ENCODE measurements at places on chromosomes 16 and 17.

GRCh38 chr16:68313116-68313515, 2.3 kb downstream of the PRMT7 start:
- peaks cover 8% of the 10 kb centered on the region for H3K36me3 ChIP-seq
- peaks cover 9% of the 10 kb centered on the region for H3K4me1 ChIP-seq
- no peaks in the 10 kb centered on the region for H3K27me3 ChIP-seq
- H3K4me3 ChIP-seq = no peak overlapping the region
- H3K27ac ChIP-seq = no peak overlapping the region

DNA sequence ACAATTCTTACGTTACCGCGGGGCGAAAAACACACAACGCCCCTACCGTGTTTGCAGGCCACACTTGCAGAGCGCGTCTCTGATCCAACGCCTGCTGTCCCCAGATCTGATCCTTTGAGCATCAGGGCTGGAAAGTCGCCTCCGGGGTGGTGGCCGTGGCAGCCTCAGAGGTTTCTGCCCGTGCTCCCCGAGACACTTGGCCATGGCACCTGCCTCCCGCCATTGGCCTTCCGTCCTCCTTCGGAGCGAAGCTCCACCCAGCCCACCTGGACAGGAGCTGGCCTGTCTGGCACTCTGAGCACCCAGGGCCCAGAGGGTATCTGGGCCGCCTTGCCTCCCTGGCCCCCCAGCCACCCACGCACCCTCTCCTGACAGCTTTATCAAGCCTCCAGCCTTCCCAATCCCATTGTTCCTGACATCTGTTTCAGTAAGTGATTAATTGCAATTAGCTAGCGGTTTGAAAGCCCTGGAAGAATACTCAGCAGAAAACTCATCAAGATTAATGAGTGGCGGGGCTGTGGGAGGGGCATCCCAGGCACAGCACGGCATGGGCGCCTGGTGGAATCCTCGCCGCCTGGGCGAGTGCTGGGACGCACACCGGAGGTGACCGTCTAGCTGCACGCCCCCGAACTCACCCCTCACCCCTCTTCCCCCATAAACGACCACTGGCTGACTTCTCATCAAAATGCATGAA, 181.5 kb upstream of the GSE1 start:
- H3K27ac ChIP-seq = no peak overlapping the region
- no peaks in the 10 kb centered on the region for H3K36me3 ChIP-seq
- H3K27me3 ChIP-seq = no peaks in the 10 kb centered on the region
- peaks cover 2% of the 10 kb centered on the region for H3K4me1 ChIP-seq

- peaks cover 2% of the 10 kb centered on the region for H3K4me1 ChIP-seq
- no peak overlapping the region for H3K4me3 ChIP-seq
- H3K27ac ChIP-seq = no peak overlapping the region
- DNase-seq = no peak
- H3K36me3 ChIP-seq = no peaks in the 10 kb centered on the region
- H3K27me3 ChIP-seq = peaks cover 36% of the 10 kb centered on the region
These were observed 17.4 kb downstream of the CA4 start for GRCh38 chr17:60167065-60167741.

- H3K27ac ChIP-seq = no peak overlapping the region
- H3K36me3 ChIP-seq = no peaks in the 10 kb centered on the region
- no peak overlapping the region for H3K4me3 ChIP-seq
- DNase-seq = no peak
- H3K27me3 ChIP-seq = peaks cover 42% of the 10 kb centered on the region
These were observed 7.8 kb downstream of the CES3 start for GRCh38 chr16:66968847-66969246.

- H3K4me3 ChIP-seq = no peak overlapping the region
- no peaks in the 10 kb centered on the region for H3K27me3 ChIP-seq
- H3K36me3 ChIP-seq = no peaks in the 10 kb centered on the region
- peaks cover 39% of the 10 kb centered on the region for H3K4me1 ChIP-seq
These were observed 25.5 kb downstream of the NSMCE1 start for GRCh38 chr16:27242868-27243590.

GRCh38 chr16:29854520-29855100, 8.4 kb downstream of the CDIPT start:
- H3K4me3 ChIP-seq = no peak overlapping the region
- peaks cover 29% of the 10 kb centered on the region for H3K36me3 ChIP-seq
- H3K27me3 ChIP-seq = no peaks in the 10 kb centered on the region
- H3K4me1 ChIP-seq = peaks cover 5% of the 10 kb centered on the region

- H3K27ac ChIP-seq = no peak overlapping the region
- no peak overlapping the region for H3K4me3 ChIP-seq
- H3K27me3 ChIP-seq = peaks cover 3% of the 10 kb centered on the region
These were observed 146.1 kb downstream of the RAB11FIP4 start for GRCh38 chr17:31537565-31538011.

- DNase-seq = no peak
- H3K36me3 ChIP-seq = peaks cover 14% of the 10 kb centered on the region
- no peaks in the 10 kb centered on the region for H3K27me3 ChIP-seq
- peaks cover 3% of the 10 kb centered on the region for H3K4me1 ChIP-seq
These were observed 104.1 kb downstream of the BMERB1 start for GRCh38 chr16:15538507-15538906.

- H3K27ac ChIP-seq = no peak overlapping the region
- H3K36me3 ChIP-seq = no peaks in the 10 kb centered on the region
- DNase-seq = no peak
- H3K4me1 ChIP-seq = no peaks in the 10 kb centered on the region
- no peaks in the 10 kb centered on the region for H3K27me3 ChIP-seq
These were observed 432.3 kb downstream of the XYLT1 start for GRCh38 chr16:17038415-17038814.

DNA sequence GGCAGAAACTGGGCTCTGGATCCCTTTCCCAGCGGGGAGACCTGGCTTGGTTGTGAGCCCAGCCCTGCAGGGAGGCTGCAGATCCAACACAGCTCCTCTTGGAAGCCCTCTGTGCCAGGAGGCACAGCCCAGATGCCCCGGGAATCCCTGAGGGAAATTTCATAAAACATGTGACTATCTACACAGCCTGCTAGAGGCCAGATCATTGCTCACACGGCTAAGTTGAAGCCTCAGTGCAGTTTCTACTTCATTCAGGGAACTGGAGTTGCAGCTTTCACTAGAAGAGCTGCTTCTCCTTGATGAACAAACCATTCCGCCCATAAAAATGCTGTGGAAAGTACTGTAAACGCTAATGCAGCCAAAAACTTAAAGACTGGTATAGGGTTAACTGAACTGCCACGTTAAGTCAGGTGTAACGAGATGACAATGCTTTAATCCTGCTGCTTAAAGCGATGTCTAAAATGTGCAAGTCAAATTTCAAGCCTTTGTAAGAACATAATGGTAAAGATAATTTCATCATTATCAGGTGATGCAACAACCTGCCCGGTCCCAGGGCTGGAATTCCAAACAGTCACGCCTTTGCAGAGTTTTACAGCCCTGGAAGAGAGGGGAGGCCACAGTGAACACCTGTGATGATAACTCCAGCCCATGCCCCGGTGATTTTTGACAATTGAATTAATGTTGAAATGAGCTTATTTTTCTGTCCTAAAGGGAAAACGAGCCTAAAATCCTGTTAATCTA, 172.5 kb downstream of the ZFHX3 start:
- no peak overlapping the region for H3K27ac ChIP-seq
- peaks cover 11% of the 10 kb centered on the region for H3K4me1 ChIP-seq
- no peak overlapping the region for H3K4me3 ChIP-seq
- H3K36me3 ChIP-seq = no peaks in the 10 kb centered on the region

DNA sequence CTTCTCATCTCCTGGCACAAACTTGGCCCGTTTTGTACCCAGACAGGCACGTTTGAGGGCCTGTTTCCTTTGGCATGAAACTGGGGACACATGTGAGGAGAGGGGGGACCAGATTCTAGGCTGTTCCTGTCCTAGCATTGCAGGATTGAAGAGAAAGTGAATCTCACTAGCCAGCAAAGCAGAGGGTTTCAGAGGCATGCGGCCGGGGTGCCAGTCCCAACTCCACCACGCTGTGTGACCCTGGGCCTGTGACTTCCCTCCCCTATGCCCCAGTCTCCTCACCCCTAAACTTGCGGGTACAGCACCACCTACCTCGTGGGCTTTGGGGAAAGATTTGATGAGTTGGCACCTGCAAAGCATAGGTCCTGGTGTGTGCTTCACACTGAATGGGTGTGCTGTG, 53.5 kb upstream of the CIBAR2 start:
- H3K4me1 ChIP-seq = peaks cover 41% of the 10 kb centered on the region
- no peaks in the 10 kb centered on the region for H3K36me3 ChIP-seq
- H3K27ac ChIP-seq = no peak overlapping the region
- DNase-seq = no peak
- no peak overlapping the region for H3K4me3 ChIP-seq
- H3K27me3 ChIP-seq = no peaks in the 10 kb centered on the region

- no peak overlapping the region for H3K27ac ChIP-seq
- peaks cover 12% of the 10 kb centered on the region for H3K4me1 ChIP-seq
- peak; percentile 35 for DNase-seq
- no peaks in the 10 kb centered on the region for H3K36me3 ChIP-seq
- no peak overlapping the region for H3K4me3 ChIP-seq
- H3K27me3 ChIP-seq = no peaks in the 10 kb centered on the region
These were observed 13.6 kb upstream of the TERF2 start for GRCh38 chr16:69399361-69399760.

- H3K4me1 ChIP-seq = peaks cover 29% of the 10 kb centered on the region
- H3K36me3 ChIP-seq = peaks cover 13% of the 10 kb centered on the region
- DNase-seq = no peak
- no peak overlapping the region for H3K27ac ChIP-seq
- no peaks in the 10 kb centered on the region for H3K27me3 ChIP-seq
These were observed 54.6 kb downstream of the EPN2 start for GRCh38 chr17:19291646-19292376.

DNA sequence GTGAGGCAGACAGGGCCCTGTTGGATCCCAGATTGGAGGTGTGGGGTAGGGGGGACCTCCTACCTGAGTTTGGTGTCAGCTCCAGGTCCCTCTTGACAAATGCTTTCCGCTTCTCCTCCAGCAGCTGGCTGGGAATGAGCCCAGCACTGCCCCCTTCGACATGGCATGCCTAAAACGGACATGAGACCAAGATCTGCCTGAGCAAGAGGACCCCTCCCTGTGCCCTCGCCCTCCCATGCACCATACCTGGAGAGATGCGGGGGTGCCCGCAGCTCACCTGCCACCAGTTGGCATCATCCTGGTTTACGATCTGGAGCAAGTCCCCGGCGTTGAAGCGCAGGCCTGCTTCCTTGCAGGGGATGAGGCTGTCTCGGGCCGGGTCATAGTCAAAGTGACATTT, 26.2 kb downstream of the MPP2 start:
- peaks cover 8% of the 10 kb centered on the region for H3K4me1 ChIP-seq
- DNase-seq = no peak
- H3K27ac ChIP-seq = no peak overlapping the region
- peaks cover 17% of the 10 kb centered on the region for H3K27me3 ChIP-seq

DNA sequence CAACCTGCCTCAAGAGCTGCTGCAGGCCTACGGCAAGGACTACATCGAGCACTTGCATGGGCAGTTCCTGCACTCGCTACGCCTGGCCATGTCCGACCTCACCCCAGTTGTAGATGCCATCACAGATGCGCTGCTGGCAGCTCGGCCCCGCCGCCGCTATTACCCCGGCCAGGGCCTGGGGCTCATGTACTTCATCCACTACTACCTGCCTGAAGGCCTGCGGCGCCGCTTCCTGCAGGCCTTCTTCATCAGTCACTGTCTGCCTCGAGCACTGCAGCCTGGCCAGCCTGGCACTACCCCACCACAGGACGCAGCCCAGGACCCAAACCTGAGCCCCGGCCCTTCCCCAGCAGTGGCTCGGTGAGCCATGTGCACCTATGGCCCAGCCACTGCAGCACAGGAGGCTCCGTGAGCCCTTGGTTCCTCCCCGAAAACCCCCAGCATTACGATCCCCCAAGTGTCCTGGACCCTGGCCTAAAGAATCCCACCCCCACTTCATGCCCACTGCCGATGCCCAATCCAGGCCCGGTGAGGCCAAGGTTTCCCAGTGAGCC, 5.8 kb downstream of the HSD11B2 start:
- H3K4me3 ChIP-seq = no peak overlapping the region
- no peak overlapping the region for H3K27ac ChIP-seq
- peaks cover 4% of the 10 kb centered on the region for H3K27me3 ChIP-seq
- no peak for DNase-seq

- peaks cover 7% of the 10 kb centered on the region for H3K4me1 ChIP-seq
- H3K36me3 ChIP-seq = no peaks in the 10 kb centered on the region
- H3K27me3 ChIP-seq = peaks cover 19% of the 10 kb centered on the region
- no peak overlapping the region for H3K4me3 ChIP-seq
These were observed 50.8 kb downstream of the NKD1 start for GRCh38 chr16:50598936-50599361.

DNA sequence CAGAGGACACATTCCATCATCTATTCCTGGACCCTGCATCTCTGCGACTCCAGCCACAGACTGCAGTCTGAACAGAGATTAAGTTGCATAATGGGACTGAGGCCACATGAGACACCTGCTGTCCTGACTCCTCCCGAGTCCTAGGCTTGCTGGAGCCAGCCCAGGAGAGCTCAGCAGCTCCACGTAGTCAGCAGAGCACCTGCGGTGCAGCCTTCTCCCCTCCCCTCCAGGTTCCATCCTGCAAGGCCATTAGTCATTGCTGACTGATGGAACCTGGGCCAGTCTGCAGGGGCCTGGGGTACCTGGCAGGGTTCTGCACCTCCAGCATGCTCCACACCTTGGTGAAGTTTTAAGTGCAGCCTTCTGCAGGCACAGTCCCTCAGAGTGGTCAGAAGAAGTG, 76.7 kb downstream of the PLD6 start:
- H3K27me3 ChIP-seq = no peaks in the 10 kb centered on the region
- peaks cover 27% of the 10 kb centered on the region for H3K4me1 ChIP-seq
- peaks cover 77% of the 10 kb centered on the region for H3K36me3 ChIP-seq
- no peak for DNase-seq
- no peak overlapping the region for H3K4me3 ChIP-seq

DNA sequence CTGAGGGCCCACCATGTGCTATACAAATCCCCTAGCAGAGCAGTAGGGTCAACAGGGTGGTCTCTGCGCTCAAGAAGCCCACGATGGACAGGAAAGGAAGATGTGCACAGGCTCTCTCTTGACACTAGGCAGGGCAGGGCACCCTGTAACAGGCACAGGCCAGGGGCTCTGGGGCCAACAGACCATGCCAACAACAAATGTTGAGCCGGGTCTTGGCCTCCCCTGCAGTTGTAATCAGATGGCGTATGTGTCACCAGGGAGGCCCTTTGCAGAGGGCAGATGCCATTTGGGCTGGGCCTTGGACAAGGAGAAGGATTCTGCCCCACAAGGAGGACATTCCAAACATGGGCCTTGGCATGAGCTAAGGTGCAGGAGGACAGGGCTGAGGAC, 5.3 kb downstream of the TRPV1 start:
- DNase-seq = no peak
- peaks cover 10% of the 10 kb centered on the region for H3K4me1 ChIP-seq
- peaks cover 35% of the 10 kb centered on the region for H3K36me3 ChIP-seq
- H3K27me3 ChIP-seq = no peaks in the 10 kb centered on the region
- no peak overlapping the region for H3K4me3 ChIP-seq

- no peak overlapping the region for H3K4me3 ChIP-seq
- H3K36me3 ChIP-seq = peaks cover 73% of the 10 kb centered on the region
- no peaks in the 10 kb centered on the region for H3K27me3 ChIP-seq
- DNase-seq = no peak
These were observed 15.5 kb downstream of the ERCC4 start for GRCh38 chr16:13935408-13935807.

- H3K4me3 ChIP-seq = no peak overlapping the region
- peaks cover 3% of the 10 kb centered on the region for H3K27me3 ChIP-seq
- no peak for DNase-seq
- H3K36me3 ChIP-seq = no peaks in the 10 kb centered on the region
- H3K4me1 ChIP-seq = no peaks in the 10 kb centered on the region
These were observed 53.5 kb downstream of the MPHOSPH6 start for GRCh38 chr16:82116535-82116934.
